GM12878 (cell line): ENCODE measurements at places on chromosomes 16 and 17.

DNA sequence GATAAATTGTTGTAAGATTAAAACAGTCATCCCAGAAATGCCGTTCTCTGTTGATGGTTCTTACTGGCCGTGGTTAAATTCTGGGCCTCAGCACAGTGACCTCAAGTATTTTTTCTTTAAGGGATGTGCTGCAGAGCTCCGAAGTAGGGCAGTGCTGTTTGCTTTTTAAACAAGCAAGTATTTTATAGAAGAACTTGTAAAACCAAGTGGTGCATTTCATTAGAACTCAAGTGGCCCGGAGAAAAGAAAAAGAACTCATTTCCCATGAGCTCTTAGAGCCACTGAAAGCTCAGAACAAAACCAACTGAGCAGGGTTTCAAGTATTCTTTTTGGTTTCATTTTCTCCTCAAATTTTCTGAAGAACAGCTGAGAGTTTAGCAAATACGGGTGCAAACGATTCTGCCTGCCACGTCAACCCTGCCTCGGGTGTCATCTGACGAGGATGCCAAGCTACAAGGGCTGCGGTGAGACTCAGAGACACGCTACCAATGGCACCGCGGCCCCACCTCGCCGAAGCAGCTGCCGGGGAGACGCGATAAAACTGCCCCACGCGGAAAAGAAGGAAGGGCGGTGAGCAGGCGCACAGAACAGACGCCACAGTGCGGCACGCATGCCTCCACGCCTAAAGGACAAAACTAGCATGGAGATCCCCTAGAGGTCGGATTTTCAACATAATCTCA lies 6.3 kb downstream of the LMF1 start:
- H3K27ac ChIP-seq = no peak overlapping the region
- H3K36me3 ChIP-seq = no peaks in the 10 kb centered on the region
- DNase-seq = no peak
- H3K27me3 ChIP-seq = no peaks in the 10 kb centered on the region

DNA sequence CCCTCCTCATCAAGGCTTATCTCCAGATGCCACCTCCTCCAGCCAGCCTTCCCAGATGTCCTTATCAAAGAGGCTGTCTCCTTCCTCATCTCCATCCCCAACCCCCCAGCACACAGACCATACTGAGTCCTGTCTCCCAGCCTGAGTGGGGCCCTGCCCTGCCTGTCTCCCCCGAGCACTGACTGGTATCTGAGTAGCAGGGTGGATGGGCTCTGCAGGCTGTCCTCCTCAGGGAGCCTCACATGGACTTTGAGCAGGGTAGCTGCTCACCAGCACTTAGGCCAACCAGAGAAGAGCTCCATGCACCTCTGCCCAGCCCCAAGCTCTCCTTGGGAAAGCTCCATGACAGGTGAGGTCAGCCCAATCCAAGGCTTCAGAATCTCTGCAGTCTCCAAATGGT lies 20.0 kb upstream of the ITGA3 start:
- no peaks in the 10 kb centered on the region for H3K4me1 ChIP-seq
- no peaks in the 10 kb centered on the region for H3K36me3 ChIP-seq
- H3K27me3 ChIP-seq = no peaks in the 10 kb centered on the region; the same call in 1 of the 2 replicates
- no peak for DNase-seq
- H3K4me3 ChIP-seq = no peak overlapping the region

DNA sequence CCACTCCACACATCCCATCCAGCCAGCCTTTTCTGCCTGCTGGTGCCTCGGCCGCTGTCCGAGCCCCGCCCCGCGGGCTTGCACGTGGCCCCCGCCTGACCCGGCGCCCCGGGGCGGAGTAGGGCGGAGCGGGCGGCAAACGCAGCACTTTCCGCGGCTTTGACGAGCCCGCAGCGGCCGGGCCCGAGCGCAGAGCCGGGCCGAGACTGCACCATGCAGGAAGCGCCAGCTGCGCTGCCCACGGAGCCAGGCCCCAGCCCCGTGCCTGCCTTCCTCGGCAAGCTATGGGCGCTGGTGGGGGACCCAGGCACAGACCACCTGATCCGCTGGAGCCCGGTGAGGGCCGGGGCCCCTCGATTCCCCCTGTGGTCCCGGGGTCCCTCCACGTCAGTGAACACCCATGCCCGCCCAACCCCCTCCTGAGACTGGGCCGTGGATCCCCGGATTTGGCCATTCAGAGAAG lies at the start of gene HSF4:
HSF4 (plus strand) TSS at position 147 of the 463 bp plus-strand sequence; CDS start at position 214, 67 bp downstream.
- H3K36me3 ChIP-seq = no peaks in the 10 kb centered on the region
- H3K4me1 ChIP-seq = peaks cover 42% of the 10 kb centered on the region
- H3K27me3 ChIP-seq = peaks cover 2% of the 10 kb centered on the region
- peak within 1 kb of the TSS; percentile 53; the same call in 1 of the 2 replicates for H3K4me3 ChIP-seq

- H3K27ac ChIP-seq = no peak overlapping the region
- DNase-seq = no peak
- peak overlapping the region; percentile 43 for H3K4me3 ChIP-seq
- peaks cover 5% of the 10 kb centered on the region; the same call in 1 of the 2 replicates for H3K4me1 ChIP-seq
- H3K36me3 ChIP-seq = peaks cover 45% of the 10 kb centered on the region
Measured at GRCh38 chr16:70529051-70529777, 5.6 kb downstream of the SF3B3 start.

GRCh38 chr17:3988297-3989040 lies 24.2 kb upstream of the ATP2A3 start:
- H3K4me1 ChIP-seq = peaks cover 19% of the 10 kb centered on the region
- no peak overlapping the region for H3K27ac ChIP-seq
- no peaks in the 10 kb centered on the region for H3K36me3 ChIP-seq
- H3K4me3 ChIP-seq = no peak overlapping the region
- H3K27me3 ChIP-seq = no peaks in the 10 kb centered on the region

DNA sequence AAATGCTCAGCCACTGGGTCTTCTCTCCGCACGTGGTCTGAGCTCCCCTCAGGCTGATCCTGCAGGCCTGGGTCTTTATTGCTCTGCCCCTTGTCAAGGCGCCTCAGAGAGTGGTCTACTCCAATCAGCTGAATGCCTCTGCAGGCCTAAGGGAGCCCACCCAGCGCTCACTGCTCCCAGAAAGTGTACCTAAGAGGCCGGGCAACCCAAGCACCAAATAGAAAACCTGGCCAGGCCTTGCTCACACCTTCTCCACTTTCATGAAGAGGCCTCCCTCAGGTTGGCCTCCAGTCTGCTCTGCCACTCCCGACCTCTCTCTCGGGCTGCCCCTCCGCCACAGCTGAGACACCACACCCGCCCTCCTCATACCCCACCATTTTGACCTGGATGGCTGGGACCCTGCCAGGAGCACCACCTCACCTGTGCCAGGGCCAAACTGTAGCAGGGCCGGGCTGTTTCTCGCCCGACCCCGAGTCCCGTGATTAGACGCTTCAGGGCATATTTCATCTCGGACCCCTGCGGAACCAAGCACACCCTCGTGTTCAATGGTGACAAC lies 665 bp downstream of the MYBBP1A start:
- peak overlapping the region; percentile 96 for H3K4me3 ChIP-seq
- peak overlapping the region; percentile 69 for H3K27ac ChIP-seq
- DNase-seq = no peak
- H3K4me1 ChIP-seq = peaks cover 21% of the 10 kb centered on the region

DNA sequence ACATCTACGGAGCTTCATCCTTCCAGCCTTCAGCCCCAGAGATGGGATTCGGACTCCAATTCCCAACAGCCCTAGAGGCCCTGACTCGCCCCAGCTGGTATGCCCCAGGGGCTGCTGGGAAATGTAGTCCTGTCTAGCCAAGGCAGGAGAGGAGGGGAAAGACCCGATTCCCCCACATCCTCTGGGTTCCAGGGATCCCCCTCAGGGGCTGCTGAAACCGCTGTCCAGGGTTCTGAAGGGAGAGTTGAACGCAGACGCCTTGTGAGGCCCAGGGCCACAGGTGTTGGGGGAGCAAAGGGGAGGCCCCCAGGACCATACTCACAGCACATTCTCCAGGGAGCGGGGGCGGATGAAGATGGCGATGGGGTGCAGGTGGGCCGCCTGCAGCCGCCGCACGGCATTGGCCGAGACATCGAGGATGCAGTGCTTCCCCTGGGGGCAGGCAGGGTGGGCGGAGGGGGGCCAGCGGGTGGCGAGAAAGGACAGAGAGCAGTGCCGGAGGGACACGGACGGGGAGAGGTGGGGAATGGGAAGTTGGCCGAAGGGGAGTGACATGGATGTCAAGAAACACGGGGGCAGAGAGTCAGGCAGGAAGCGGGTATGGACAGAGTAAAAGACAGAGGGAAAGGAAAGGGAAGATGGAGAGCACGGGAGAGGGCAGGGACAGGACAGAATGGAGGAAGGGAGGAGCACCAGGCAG lies 12.6 kb upstream of the ASGR1 start:
- no peak overlapping the region for H3K27ac ChIP-seq
- no peaks in the 10 kb centered on the region for H3K36me3 ChIP-seq
- no peak overlapping the region for H3K4me3 ChIP-seq

DNA sequence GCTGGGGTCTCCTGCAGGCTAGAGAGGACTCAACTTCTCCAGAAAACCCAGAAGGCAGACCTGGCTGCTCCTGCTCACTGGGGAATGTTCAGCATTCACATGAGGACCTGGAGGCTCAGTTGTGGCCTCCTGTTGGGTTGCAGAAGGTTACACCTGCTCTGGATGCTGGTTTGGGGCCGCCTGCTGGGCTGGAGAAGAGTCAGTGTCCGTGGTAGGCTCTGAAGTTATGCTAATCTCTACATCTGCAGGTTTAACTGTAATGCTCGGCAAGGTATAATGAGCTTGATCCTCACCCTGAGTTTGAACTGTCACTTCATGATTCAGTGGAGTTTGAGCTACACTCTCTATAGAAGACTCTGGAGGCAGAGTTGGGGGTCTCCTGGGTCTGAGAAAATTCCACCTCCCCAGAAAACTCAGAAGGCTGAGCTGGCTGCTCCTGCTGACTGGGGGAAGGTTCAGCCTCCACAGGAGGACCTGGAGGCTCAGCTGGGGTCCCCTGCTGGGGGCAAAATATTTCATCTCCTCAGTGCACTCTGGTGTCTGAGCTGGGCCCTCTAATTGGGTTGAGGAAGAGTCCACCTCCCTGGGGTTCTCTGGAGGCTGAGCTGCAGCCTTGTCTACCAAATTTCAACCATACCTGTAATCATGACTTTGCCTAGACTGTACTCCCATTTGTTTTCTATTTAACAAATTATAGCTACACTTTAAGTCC lies 23.5 kb downstream of the RDM1 start:
- no peak for DNase-seq
- H3K4me1 ChIP-seq = no peaks in the 10 kb centered on the region
- H3K27ac ChIP-seq = no peak overlapping the region
- no peak overlapping the region for H3K4me3 ChIP-seq

DNA sequence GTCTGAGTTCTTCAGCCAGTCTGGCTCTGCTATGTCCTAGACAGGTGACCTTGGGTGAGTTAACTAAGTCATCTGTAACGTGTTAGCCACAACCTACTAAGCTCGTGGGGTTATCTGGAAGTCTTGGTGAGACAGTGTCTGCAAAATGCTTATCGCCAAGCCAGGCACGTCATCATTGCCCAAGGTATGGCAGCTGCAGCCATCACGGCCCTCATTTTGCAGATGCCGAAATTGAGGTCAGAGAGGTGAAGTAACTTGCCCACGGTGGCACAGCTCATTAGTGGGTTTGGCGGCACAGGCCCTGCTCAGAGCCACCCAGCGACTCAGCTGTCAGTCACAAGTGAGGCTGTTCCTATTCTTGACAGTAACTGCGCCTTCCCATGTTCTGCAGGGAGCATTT lies 79.8 kb downstream of the CMIP start:
- H3K4me1 ChIP-seq = peaks cover 24% of the 10 kb centered on the region
- H3K4me3 ChIP-seq = no peak overlapping the region
- H3K27me3 ChIP-seq = no peaks in the 10 kb centered on the region
- no peak overlapping the region for H3K27ac ChIP-seq
- DNase-seq = no peak

- H3K4me1 ChIP-seq = peaks cover 13% of the 10 kb centered on the region
- no peak overlapping the region for H3K27ac ChIP-seq
- no peak for DNase-seq
- H3K27me3 ChIP-seq = no peaks in the 10 kb centered on the region
- peaks cover 10% of the 10 kb centered on the region for H3K36me3 ChIP-seq
- H3K4me3 ChIP-seq = no peak overlapping the region
Measured at GRCh38 chr16:11131706-11132105, 124.3 kb downstream of the SOCS1 start.

DNA sequence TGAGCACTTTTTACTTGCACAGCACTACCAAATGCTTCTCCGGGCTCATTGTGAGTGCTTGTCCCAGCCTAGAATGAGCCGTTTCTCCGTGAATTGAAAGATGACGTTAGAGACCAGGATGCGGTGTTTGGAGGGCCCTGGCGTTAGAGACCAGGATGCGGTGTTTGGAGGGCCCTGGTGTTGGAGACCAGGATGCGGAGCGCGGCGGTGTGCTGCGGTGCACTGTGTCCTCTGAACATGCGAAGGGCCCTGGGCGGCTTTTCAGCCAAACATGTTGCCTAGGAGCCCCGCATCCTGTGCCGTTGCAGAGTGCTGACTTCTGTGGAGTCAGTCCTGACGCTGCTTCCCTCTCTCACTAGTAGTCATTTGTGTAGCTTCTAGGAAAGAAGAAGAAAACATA lies 42.7 kb downstream of the BANP start:
- no peak overlapping the region for H3K27ac ChIP-seq
- no peaks in the 10 kb centered on the region for H3K4me1 ChIP-seq
- DNase-seq = no peak
- no peaks in the 10 kb centered on the region for H3K27me3 ChIP-seq

DNA sequence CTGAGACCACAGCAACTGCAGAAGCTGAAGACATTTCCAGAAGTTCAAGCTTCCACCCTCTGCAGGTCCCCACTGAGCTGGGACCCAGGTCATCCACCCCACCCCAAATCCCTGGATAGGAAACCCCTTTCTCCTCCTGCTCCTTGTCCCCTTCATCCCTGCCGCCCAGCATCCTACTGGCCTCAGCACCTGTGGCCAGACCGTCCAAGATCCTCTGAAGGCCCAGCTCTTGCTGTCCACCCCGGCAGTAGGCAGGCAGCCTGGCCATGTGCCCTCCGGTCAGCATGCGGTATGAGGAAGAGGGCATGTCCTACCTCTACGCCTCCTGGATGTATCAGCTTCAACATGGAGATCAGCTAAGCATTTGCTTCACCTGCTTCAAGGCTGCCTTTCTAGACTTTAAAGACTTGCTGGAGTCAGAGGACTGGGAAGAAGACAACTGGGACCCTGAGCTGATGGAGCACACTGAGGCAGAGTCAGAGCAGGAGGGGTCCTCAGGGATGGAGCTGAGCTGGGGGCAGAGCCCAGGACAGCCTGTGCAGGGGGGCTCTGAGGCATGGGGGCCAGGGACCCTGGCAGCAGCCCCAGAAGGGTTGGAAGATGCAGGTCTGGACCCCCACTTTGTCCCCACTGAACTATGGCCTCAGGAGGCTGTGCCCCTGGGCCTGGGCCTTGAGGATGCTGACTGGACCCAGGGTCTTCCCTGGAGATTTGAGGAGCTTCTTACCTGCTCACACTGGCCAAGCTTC lies 3.0 kb downstream of the TEX19 start:
- H3K4me3 ChIP-seq = no peak overlapping the region
- DNase-seq = no peak
- H3K27ac ChIP-seq = no peak overlapping the region
- peaks cover 4% of the 10 kb centered on the region; the same call in 1 of the 2 replicates for H3K4me1 ChIP-seq
- H3K27me3 ChIP-seq = no peaks in the 10 kb centered on the region

GRCh38 chr17:79946352-79947231 lies 89.1 kb downstream of the TBC1D16 start:
- H3K4me1 ChIP-seq = no peaks in the 10 kb centered on the region
- H3K4me3 ChIP-seq = no peak overlapping the region
- no peaks in the 10 kb centered on the region for H3K36me3 ChIP-seq
- H3K27me3 ChIP-seq = peaks cover under 1% of the 10 kb centered on the region; the same call in 1 of the 2 replicates
- no peak for DNase-seq

- H3K27ac ChIP-seq = no peak overlapping the region
- peaks cover 45% of the 10 kb centered on the region for H3K36me3 ChIP-seq
- H3K27me3 ChIP-seq = no peaks in the 10 kb centered on the region
- H3K4me3 ChIP-seq = no peak overlapping the region
Measured at GRCh38 chr16:4700380-4700996, 7.1 kb downstream of the NUDT16L1 start.

- no peak for DNase-seq
- no peaks in the 10 kb centered on the region for H3K36me3 ChIP-seq
- peaks cover 4% of the 10 kb centered on the region; the same call in 1 of the 2 replicates for H3K4me1 ChIP-seq
- H3K4me3 ChIP-seq = no peak overlapping the region
- H3K27ac ChIP-seq = no peak overlapping the region
- H3K27me3 ChIP-seq = no peaks in the 10 kb centered on the region
Measured at GRCh38 chr16:79449900-79450299, 150.6 kb downstream of the MAF start.
